ENCODE measurements at places on chromosomes 12 and 14. TPM values are rescaled to one million over a fixed set of nuclear protein-coding genes. Genes with fewer than 3 reads are reported as not detected.

The WNT1 gene
- total RNA-seq, result not detected

The MORN3 gene
- total RNA-seq, result not detected

The TMEM253 gene
- not detected for total RNA-seq

The RTL1 gene
- not detected for total RNA-seq

The FAIM2 gene
- 0.36 TPM for total RNA-seq

The ACRBP gene
- not detected for total RNA-seq

The SERPINA5 gene
- total RNA-seq, result not detected

The SLC38A2 gene
- 168 TPM for total RNA-seq

The GPN3 gene
- total RNA-seq, result 27.0 TPM

The SLC17A8 gene
- total RNA-seq, result not detected

The MUCL1 gene
- total RNA-seq, result not detected

The CCDC175 gene
- not detected for total RNA-seq

The NACA gene
- total RNA-seq, result 908 TPM

The CAPRIN2 gene
- 54.8 TPM for total RNA-seq

The SOS2 gene
- total RNA-seq, result 31.0 TPM

The GYS2 gene
- total RNA-seq, result not detected

The BRI3BP gene
- 20.4 TPM for total RNA-seq

The EML1 gene
- total RNA-seq, result 14.1 TPM

The PRKD1 gene
- 25.4 TPM for total RNA-seq

The ARID4A gene
- 12.2 TPM for total RNA-seq

The TAS2R50 gene
- 2.4 TPM for total RNA-seq

The SMIM41 gene
- not detected for total RNA-seq

The PLEKHD1 gene
- 0.34 TPM for total RNA-seq

The TMEM117 gene
- 14.7 TPM for total RNA-seq

The PYGL gene
- total RNA-seq, result 117 TPM

The NFE2 gene
- not detected for total RNA-seq

The DGKA gene
- 6.3 TPM for total RNA-seq

Measured in melanocyte of skin (primary cell).